ENCODE measurements at places on chromosomes 4 and X. TPM values are rescaled to one million over a fixed set of nuclear protein-coding genes. Genes with fewer than 3 reads are reported as not detected.

The NHSL2 gene
- 14.4 TPM for total RNA-seq

DNA sequence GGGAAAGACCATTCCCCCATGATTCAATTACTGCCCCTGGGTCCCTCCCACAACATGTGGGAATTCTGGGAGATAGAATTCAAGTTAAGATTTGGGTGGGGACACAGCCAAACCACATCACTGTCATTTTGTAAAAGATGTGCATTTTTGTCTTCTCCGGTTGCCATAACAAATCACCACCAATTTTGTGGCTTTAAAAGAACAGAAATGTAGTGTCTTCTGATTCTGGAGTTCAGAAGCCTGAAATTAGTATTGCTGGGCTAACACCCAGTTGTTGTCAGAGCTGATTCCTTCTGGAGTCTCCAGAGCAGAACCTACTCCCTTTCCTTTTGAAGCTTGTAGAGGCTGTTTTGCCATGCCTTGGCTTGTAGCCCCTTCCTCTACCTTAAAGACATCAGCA lies 54.1 kb upstream of the DHRSX start:
- no peak for DNase-seq

The AFP gene
- not detected for total RNA-seq

DNA sequence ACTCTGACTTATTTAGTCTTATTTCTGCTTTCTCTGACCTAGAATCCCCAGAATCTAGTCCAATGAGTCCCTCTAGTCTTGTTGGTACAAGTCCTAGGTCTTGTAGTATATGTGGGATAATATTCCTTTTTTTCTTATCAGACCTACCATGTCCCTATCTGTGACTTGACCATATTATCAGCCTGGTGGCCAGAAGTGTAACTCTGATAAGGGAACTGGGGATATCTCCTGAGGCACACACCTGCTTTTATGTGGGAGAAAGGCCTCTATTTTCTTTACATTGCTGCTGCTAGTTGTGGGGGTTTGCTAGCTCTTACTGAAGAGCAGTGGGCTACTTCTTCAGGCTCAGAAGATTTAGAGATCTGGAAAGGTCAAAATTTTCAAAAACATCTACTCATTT lies 38.6 kb downstream of the CFAP299 start:
- no peak for DNase-seq

DNA sequence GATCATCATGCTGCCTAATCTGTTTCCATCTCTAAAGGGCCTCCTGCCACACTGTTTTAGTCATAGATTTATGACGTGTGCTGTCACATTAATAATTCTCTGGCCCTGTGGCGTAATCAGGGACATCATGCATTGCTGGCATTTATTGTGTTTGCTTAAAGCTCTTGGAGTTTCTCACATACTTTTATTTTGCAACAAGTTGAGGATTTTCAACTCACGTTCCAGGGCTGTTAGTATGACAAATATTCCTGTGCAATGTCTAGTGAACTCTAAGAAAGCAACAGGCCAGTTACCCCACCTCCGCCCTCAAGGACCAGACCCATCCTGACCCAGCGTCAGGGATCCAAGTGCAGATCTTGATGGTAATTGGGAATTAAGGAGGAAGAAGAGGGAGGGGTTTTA lies 7.8 kb upstream of the PIGA start:
- no peak for DNase-seq

The FATE1 gene
- total RNA-seq = not detected

- DNase-seq = no peak
Observed at GRCh38 chrX:143757887-143758286, 37.3 kb upstream of the SPANXN2 start.

- no peak for DNase-seq
Observed at GRCh38 chr4:47238667-47239066, 207.3 kb downstream of the GABRB1 start.

- DNase-seq = no peak
Observed at GRCh38 chr4:72558655-72559054, 10.4 kb downstream of the ADAMTS3 start.

- no peak for DNase-seq
Observed at GRCh38 chr4:82744284-82744968, 54.2 kb downstream of the SCD5 start.

The NKX3-2 gene
- 0.37 TPM for total RNA-seq

The CDKL2 gene
- 0.90 TPM for total RNA-seq

Data from urinary bladder (tissue), 4 donors.